HCT116 (cell line): ENCODE measurements at places on chromosomes 2 and 18. TPM values are rescaled to one million over a fixed set of nuclear protein-coding genes. Genes with fewer than 3 reads are reported as not detected.

- H3K27ac ChIP-seq: no peak overlapping the region
- H3K27me3 ChIP-seq: no peaks in the 10 kb centered on the region
- peaks cover 43% of the 10 kb centered on the region for H3K4me1 ChIP-seq
Measured at GRCh38 chr2:229410264-229410663, 139.2 kb upstream of the PID1 start.

Gene UGT1A10
- not detected for total RNA-seq

GRCh38 chr2:196399722-196400691 is 228.6 kb upstream of the STK17B start:
- no peaks in the 10 kb centered on the region for H3K27me3 ChIP-seq
- peak; percentile 40 for DNase-seq
- no peaks in the 10 kb centered on the region for H3K36me3 ChIP-seq
- H3K27ac ChIP-seq: no peak overlapping the region
- H3K4me3 ChIP-seq: no peak overlapping the region

GRCh38 chr2:41618754-41619153 is 429.1 kb upstream of the PKDCC start:
- H3K27ac ChIP-seq: no peak overlapping the region
- H3K4me1 ChIP-seq: no peaks in the 10 kb centered on the region
- H3K4me3 ChIP-seq: no peak overlapping the region
- no peak for DNase-seq
- H3K36me3 ChIP-seq: no peaks in the 10 kb centered on the region
- H3K27me3 ChIP-seq: peaks cover 15% of the 10 kb centered on the region; the same call in 1 of the 2 replicates

- no peak overlapping the region for H3K4me3 ChIP-seq
- H3K27me3 ChIP-seq: no peaks in the 10 kb centered on the region
- no peaks in the 10 kb centered on the region for H3K4me1 ChIP-seq
- no peaks in the 10 kb centered on the region for H3K36me3 ChIP-seq
- H3K27ac ChIP-seq: no peak overlapping the region
Measured at GRCh38 chr2:1798115-1798784, 53.9 kb upstream of the PXDN start.

GRCh38 chr2:182522405-182522896 is 95.6 kb upstream of the PDE1A start:
- H3K27ac ChIP-seq: no peak overlapping the region
- H3K27me3 ChIP-seq: no peaks in the 10 kb centered on the region
- DNase-seq: no peak

DNA sequence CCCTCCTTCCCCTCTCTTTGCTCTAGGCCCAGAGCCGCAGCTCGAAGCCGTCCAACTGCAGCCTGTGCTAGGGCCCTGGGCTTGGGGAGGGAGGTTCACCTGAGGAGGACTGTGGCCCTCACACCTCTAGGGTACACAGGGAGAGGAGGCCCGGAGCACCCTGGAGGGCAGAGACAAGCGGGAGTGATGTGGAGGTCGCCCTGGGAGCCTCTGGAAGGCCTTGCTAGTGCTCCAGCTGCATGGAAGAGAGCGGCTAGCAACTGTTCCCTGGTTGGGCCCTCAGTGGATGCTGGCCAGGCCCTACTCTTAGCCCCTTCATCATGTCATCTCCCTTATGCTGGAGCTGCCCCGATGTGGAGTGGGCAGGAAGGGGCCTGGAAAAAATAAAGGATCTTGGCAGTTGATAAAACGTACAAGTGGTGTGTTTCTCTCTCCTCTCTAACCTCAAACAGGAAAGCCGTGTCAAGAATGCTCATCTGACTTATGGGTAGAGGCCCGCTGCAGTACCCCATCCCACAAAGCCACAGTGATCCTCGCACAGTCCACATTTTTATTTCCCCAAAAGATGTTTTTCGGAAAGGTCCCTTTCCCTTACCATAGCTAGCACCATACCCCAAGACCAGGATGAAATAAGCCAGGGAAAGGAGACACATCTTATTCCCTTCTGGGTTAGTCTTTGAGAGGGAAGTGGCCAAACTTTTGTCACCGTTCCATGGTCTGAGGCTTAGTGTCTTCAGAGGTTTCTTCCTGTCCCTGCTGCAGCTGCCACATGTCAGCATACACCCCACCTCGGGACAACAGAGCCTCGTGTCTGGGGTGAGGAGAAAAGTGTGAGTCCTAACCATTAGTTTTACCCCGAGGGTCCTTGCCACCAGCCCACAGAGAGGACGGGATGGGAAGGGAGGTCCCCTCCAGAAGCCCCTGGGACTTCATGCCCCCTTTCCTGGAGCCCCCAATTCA is 2.9 kb downstream of the ZFAND2B start:
- H3K4me1 ChIP-seq: peaks cover 11% of the 10 kb centered on the region
- DNase-seq: no peak
- peaks cover 23% of the 10 kb centered on the region; the same call in 1 of the 2 replicates for H3K36me3 ChIP-seq
- H3K27me3 ChIP-seq: no peaks in the 10 kb centered on the region
- H3K27ac ChIP-seq: no peak overlapping the region
- H3K4me3 ChIP-seq: no peak overlapping the region

DNA sequence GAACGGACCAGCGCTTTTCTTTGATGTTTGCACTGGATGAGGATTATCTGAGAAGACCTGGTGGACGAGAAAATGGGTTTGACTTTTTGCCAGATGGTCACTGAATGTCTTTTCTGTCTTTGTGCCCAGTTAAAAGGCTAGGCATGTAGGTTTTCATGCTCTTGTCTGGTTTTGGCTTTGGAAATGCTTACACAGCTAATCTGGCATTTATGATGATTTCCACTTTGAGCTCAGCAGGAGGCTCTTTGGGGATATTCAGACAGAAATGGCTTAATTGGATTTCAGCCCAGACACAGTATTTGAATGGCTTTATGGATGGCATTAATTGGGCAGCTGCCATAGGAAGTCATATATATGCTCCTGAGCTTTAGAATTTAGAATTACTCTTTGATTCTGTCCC is 59.6 kb downstream of the NCK2 start:
- H3K27ac ChIP-seq: no peak overlapping the region
- H3K36me3 ChIP-seq: no peaks in the 10 kb centered on the region
- H3K4me1 ChIP-seq: no peaks in the 10 kb centered on the region
- no peak for DNase-seq
- H3K27me3 ChIP-seq: no peaks in the 10 kb centered on the region

Gene RASGRP3
- 0.59 TPM for total RNA-seq

- H3K27me3 ChIP-seq: no peaks in the 10 kb centered on the region
- no peak overlapping the region for H3K27ac ChIP-seq
- no peaks in the 10 kb centered on the region for H3K4me1 ChIP-seq
Measured at GRCh38 chr2:127437781-127438726, 19.8 kb downstream of the PROC start.

GRCh38 chr2:161090411-161090810 is 69.8 kb upstream of the TANK start:
- DNase-seq: no peak
- no peaks in the 10 kb centered on the region for H3K36me3 ChIP-seq
- no peak overlapping the region for H3K4me3 ChIP-seq
- H3K27ac ChIP-seq: no peak overlapping the region

- H3K36me3 ChIP-seq: peaks cover 11% of the 10 kb centered on the region
- peak; percentile 57 for DNase-seq
- peaks cover 23% of the 10 kb centered on the region for H3K4me1 ChIP-seq
- H3K4me3 ChIP-seq: peak overlapping the region; percentile 71
- peak overlapping the region; percentile 57 for H3K27ac ChIP-seq
Measured at GRCh38 chr2:70995426-70995729, 705 bp upstream of the TEX261 start.

Gene METTL5
- 103 TPM for total RNA-seq

Gene AMER3
- not detected for total RNA-seq

Gene DSG4
- total RNA-seq: 0.07 TPM

DNA sequence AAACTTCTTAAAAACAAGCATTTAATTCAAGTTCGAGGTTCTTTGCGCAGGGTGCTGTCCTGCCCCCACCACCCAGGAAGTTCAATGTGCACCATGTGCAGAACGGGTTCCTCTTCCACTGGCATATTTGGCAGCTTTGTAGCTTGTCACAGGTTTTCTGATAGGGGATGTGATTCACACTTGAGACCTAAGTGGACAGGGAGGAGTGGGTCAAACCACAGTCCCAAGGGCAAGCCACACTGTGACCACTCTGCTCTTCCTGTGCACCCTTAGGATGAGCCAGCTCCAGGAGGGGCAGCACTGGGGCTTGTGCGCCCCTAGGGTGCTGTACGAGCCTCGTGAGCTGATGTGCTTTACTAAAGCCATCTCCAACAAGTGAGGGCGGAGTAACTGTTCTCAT is 82.5 kb downstream of the TGFA start:
- 0 out of 2 replicates have a peak, but pooled peaks cover 5% of the 10 kb centered on the region for H3K4me1 ChIP-seq
- no peaks in the 10 kb centered on the region for H3K27me3 ChIP-seq
- H3K4me3 ChIP-seq: no peak overlapping the region
- H3K27ac ChIP-seq: no peak overlapping the region

DNA sequence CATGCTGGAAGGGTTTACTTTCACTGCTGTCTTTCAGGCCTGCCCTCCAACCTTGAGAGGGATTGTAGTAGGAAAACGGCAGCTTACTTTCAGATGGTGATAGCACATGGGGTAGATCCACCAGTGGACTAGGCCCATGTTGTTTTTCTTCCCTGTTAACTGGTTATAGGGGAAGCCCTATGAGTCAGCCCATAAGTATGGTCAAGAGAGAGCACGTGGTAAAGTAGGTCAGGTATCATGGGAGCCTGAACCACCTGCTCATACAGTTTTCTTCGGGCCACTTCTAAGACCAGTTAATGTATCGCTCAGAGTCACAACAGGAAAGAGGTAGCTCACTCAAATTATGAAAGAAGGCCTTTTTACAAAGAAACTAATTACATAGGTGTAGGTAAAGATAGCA is 33.0 kb downstream of the PDK1 start:
- no peak overlapping the region for H3K4me3 ChIP-seq
- peaks cover 5% of the 10 kb centered on the region for H3K36me3 ChIP-seq
- DNase-seq: no peak
- no peaks in the 10 kb centered on the region for H3K27me3 ChIP-seq
- no peaks in the 10 kb centered on the region for H3K4me1 ChIP-seq

GRCh38 chr2:136116151-136116812 is 1.7 kb downstream of the CXCR4 start:
- H3K4me3 ChIP-seq: peak overlapping the region; percentile 44
- peaks cover 28% of the 10 kb centered on the region for H3K4me1 ChIP-seq
- H3K27me3 ChIP-seq: peaks cover 66% of the 10 kb centered on the region

DNA sequence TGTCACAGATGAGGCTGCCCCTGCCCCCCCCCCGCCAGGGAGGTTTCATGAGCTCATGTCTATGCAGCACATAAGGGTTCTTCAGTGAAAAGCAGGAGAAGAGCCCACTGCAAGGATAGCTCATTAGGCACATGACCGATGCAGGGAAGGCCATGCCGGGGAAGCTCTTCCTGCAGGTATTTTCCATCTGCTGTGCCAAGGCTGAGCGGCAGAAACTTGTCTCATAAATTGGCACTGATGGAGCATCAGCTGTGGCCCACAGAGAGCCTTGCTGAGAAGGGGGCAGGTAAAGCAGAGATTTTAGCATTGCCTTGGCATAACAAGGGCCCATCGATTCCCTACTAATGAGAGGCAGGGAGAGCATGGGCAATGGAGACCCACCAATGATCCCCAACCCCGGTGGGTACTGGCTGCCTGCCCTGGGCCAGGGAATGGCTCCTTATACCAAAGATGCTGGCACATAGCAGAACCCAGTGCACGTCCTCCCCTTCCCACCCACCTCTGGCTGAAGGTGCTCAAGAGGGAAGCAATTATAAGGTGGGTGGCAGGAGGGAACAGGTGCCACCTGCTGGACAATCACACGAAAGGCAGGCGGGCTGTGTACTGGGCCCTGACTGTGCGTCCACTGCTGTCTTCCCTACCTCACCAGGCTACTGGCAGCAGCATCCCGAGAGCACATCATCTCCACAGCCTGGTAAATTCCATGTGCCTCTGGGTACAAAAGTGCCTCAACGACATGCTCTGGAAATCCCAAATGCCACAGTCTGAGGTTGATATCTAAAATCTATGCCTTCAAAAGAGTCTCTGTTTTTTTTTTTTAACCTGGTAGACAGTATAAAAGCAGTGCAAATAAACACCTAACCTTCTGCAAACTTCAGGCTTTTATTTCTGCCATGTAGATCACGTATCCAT is 41.4 kb downstream of the STEAP3 start:
- H3K36me3 ChIP-seq: 0 out of 2 replicates have a peak, but pooled peaks cover 5% of the 10 kb centered on the region
- H3K4me3 ChIP-seq: no peak overlapping the region
- H3K27me3 ChIP-seq: no peaks in the 10 kb centered on the region
- no peaks in the 10 kb centered on the region for H3K4me1 ChIP-seq
- no peak overlapping the region for H3K27ac ChIP-seq
- peak; percentile 24 for DNase-seq

GRCh38 chr2:128372621-128373341 is 54.1 kb upstream of the HS6ST1 start:
- peaks cover 6% of the 10 kb centered on the region for H3K4me1 ChIP-seq
- no peak for DNase-seq
- H3K36me3 ChIP-seq: no peaks in the 10 kb centered on the region
- H3K4me3 ChIP-seq: no peak overlapping the region

Gene GDF7
- total RNA-seq: 0.02 TPM

- H3K27me3 ChIP-seq: no peaks in the 10 kb centered on the region
- H3K4me3 ChIP-seq: peak overlapping the region; percentile 60
- H3K27ac ChIP-seq: peak overlapping the region; percentile 88
- H3K4me1 ChIP-seq: peaks cover 24% of the 10 kb centered on the region
Measured at GRCh38 chr2:169823996-169824372, 721 bp downstream of the METTL5 start.

GRCh38 chr2:6855860-6856547 is 9.7 kb downstream of the CMPK2 start:
- H3K27ac ChIP-seq: no peak overlapping the region
- H3K4me1 ChIP-seq: no peaks in the 10 kb centered on the region
- no peak overlapping the region for H3K4me3 ChIP-seq
- H3K27me3 ChIP-seq: no peaks in the 10 kb centered on the region

- no peak overlapping the region for H3K4me3 ChIP-seq
- no peaks in the 10 kb centered on the region for H3K36me3 ChIP-seq
- no peaks in the 10 kb centered on the region for H3K27me3 ChIP-seq
- H3K4me1 ChIP-seq: no peaks in the 10 kb centered on the region
- no peak overlapping the region for H3K27ac ChIP-seq
- no peak for DNase-seq
Measured at GRCh38 chr18:62778976-62779869, 63.9 kb downstream of the PHLPP1 start.

DNA sequence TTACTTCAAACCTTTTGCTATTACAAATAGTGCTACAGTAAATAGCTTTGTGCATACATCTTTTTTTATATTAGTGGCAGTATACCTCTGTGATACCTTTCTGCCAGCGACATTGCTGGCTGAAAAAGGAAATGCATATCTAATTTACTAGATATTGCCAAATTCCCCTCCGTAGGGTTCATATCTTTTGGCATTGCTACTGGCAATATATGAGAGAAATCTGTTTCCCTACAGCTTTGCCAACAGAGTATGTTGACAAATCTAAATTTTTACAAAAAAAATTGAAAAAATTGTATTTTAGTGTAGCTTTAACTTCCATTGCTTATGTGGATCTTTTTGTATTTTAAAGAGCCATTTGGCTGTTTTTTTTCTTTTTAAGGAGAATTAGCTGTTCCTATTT is 426.7 kb downstream of the TRIB2 start:
- no peak overlapping the region for H3K27ac ChIP-seq
- no peak for DNase-seq
- H3K4me1 ChIP-seq: no peaks in the 10 kb centered on the region
- H3K4me3 ChIP-seq: no peak overlapping the region

DNA sequence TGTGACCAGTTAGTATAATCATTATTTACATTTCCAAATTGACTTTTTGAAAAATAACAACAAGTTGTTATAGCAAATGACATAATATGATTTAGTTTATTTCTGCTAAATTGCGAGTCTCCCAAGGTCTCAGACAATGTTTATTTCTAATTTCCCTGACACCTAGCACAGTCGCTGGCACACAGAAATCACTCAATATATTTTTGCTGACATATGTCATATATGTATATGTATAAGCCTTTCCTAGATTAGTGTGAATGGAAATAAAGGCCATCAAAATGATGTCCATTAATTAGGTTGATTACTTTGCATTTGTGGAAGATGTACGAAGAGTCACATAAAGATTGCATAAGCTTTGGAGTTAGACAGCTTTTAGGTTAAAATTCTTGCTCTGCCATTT is 136.7 kb upstream of the CDH2 start:
- H3K4me3 ChIP-seq: no peak overlapping the region
- H3K4me1 ChIP-seq: no peaks in the 10 kb centered on the region
